ENCODE measurements at places on chromosomes 12 and 14. TPM values are rescaled to one million over a fixed set of nuclear protein-coding genes. Genes with fewer than 3 reads are reported as not detected.

- DNase-seq = peak; percentile 75
Measured at GRCh38 chr12:113245695-113246477, 24.6 kb downstream of the TPCN1 start.

DNA sequence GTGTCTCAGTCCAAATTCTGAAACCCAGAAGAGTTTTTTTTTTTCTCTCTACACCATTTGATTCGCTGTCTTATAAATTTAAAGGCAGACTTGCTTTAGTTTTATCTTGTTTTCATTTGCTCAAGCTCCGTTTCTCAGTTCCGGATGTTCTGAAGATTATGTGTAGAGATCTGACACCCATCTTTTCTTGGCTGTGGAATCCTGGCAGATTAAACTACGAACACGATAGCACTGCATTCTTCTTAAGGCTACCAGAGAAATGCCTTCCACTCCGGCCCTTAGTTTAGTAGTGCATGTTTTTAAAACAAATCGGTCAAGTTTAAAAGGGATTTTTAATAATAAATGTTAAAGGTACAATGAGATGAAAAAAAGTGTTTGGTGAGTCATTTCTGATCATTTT, 106.4 kb downstream of the LMO3 start:
- no peak for DNase-seq

- DNase-seq = no peak
Measured at GRCh38 chr12:53651737-53652136, 24.1 kb downstream of the ATP5MC2 start.

DNA sequence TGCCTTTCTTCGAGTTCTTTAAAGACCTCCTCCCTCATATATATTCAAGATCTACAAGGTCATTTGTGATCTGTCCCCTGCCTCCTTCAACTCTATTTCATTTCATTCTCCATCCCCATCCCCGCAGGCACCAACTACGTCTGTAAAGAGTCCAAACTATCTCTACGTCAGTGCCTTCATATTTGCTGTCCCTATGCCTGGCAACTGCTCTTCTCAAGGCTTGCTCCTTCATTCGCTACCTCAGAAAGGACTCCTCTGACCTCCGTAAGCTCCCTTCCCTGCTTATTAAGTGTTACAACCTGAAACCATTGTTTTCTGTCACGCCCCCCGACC, 650 bp downstream of the LLPH start:
- no peak for DNase-seq

- peak; percentile 22 for DNase-seq
Measured at GRCh38 chr14:66746316-66747006, 238.5 kb downstream of the GPHN start.

GRCh38 chr14:88299865-88300530, 23.1 kb downstream of the KCNK10 start:
- DNase-seq = no peak

DNA sequence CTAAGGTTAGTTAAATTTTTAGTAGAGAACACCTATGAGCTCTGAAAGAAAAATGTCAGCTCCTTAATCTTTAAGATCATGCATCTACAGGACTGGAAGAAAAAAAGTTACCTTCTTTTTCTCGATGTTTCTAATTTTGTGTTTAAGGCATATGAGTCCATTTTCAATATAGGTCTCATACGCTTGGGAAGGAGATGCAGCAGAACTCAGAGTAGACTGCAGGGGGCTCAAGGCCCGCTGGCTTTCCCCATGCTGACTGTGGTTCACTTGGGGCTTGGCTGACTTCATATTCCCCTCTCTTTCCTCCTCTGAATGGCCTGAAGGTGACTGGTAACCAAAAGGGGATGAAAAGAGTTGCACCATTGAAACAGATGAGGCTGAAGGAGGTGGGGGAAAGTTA, 1.5 kb downstream of the CAPRIN2 start:
- DNase-seq = no peak

- no peak for DNase-seq
Measured at GRCh38 chr12:93002293-93003054, 73.4 kb upstream of the EEA1 start.

DNA sequence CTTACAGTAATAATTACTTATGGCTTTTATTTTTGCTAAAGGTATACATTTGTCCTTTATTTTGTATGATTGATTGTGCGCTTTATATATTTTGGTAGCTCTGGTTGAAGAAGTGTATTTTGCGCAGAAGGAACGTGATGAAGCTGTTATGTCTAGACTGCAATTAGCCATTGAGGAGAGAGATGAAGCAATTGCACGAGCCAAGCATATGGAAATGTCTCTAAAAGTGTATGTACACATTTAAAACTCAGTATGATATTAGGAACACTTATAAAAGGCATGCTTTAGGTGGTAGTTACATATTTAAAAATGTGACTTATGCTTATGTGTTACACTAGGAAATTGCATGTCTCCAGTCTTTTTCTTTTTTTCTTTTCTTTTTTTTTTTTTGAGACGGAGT, 87.5 kb downstream of the MIPOL1 start:
- no peak for DNase-seq

- no peak for DNase-seq
Measured at GRCh38 chr12:52380271-52380694, 5.2 kb downstream of the KRT84 start.

GRCh38 chr14:87601036-87601435, 391.9 kb downstream of the GALC start:
- DNase-seq = no peak

GRCh38 chr14:78399316-78399889, 229.2 kb downstream of the NRXN3 start:
- DNase-seq = no peak

- DNase-seq = no peak
Measured at GRCh38 chr14:89194376-89194775, 222.7 kb downstream of the FOXN3 start.

GRCh38 chr12:123435636-123436016, 858 bp downstream of the RILPL2 start:
- no peak for DNase-seq

- DNase-seq = no peak
Measured at GRCh38 chr14:90757452-90757851, 58.8 kb downstream of the TTC7B start.

- DNase-seq = no peak
Measured at GRCh38 chr14:104678346-104678745, 11.1 kb upstream of the INF2 start.

DNA sequence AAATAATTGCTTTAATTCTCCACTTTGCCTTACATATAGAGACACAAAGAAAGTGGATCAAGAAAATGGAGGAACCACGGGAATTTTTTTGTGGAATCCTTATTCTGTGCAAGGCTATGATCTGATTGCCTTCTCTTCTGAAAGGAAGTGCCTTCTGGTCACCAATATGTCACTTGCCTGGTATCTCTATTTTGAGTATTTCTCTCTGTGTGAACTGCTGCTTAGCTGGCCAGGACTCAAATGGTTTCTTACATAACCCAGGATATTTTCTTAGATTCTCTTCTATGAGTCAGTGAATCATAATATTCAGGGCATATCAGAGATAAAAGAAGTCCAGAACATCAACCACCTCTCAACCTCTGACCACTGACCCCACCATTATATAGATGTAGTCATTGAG, 156.1 kb downstream of the DIO2 start:
- DNase-seq = no peak

- DNase-seq = no peak
Measured at GRCh38 chr12:92465786-92466295, 236.9 kb upstream of the PLEKHG7 start.

GRCh38 chr14:101061411-101062064, 158.0 kb upstream of the RTL1 start:
- DNase-seq = no peak

SELPLG gene
- 1.0 TPM for total RNA-seq

GTF2A1 gene
- 9.5 TPM for total RNA-seq

SNRPF gene
- 36.5 TPM for total RNA-seq

RNASE4 gene
- total RNA-seq = 7.6 TPM

C1S gene
- total RNA-seq = 1.3 TPM

SLC6A13 gene
- total RNA-seq = not detected

PRB2 gene
- not detected for total RNA-seq

MYO1A gene
- 0.07 TPM for total RNA-seq

CRACR2A gene
- total RNA-seq = 4.5 TPM
